Testis (tissue), 5 donors: ENCODE measurements at places on chromosomes 6 and 20. TPM values are rescaled to one million over a fixed set of nuclear protein-coding genes. Genes with fewer than 3 reads are reported as not detected.

DNA sequence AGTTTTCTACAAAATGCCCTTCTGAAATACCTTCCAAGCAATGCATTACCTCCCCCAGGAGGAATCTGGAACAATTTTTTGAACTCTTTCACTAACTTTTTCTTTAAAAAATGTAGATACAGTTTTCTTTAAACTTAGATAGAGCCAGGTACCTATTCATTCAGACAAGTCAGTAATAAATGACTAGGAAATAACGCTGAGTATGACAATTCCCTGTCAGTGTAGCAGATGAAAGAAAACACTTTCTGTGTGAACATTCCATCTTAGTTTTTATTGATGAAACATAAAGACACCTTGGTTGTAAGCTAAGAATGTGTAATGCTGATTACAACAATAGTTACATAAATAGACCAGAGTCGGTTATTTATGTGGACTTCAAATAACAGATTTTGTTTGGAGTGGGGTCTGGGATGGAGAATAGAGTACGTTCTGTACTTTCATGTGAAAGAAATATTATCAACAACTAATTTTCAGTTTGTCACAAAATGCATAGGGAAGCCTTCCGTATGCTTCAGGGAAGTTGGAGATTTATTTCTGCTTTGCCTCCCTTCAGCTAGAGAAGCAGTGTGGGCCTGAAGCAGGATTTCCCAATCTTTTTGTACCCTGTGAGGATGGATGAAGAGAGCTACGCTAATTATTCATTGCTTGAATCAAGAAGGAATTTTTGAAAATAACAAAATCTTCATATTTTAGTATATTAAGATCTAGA is 19.2 kb upstream of the QKI start:
- no peak for DNase-seq

DNA sequence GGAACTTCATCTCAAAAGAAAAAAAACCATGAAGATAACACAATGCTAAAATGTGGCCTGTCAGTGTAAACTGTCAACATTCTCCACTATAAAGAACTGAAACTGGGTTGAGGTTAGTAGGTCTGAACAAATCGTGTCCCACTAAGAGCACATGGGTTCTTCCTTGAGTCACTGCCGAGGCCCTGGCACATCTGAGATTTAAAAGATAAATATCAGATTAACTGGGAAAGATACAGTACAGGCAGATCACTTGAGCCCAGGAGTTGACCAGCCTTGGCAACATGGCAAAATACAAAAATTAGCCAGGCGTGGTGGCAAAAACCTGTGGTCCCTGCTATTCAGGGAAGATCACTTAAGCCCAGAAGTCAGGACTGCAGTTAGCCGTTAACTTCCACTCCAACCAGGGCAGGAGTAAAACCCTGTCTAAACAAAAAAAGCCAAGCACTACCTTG is 5.6 kb downstream of the EEF1A1 start:
- no peak for DNase-seq

DNA sequence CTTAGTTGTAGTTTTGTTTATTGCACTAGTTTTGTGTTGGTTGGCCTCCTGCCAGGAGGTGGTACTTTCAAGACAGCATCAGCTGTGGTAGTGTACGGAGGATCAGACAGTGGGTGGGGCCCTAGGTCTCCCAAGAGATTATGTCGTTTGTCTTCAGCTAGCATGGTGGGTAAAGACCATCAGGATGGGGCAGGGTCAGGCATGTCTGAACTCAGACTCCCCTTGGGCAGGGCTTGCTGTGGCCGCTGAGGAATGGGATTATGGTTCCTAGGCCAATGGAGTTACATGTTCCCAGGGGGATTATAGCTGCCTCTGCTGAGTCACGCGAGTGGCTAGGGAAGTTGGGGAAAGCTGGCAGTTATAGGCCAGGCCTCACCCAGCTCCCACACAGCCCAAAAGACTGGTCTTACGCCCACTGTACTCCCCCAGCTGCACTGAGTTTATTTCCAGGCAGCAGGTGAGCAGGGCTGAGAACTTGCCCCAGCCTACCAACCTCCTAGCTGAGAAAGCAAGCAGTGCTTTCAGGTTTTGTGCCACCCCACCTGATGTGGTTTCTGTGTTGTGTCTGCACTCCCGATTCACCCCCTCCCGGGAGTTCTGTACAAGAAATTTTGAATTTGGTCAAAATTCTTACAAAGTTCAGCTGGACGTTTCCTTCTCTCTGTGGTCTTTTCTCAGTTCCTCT is 24.7 kb downstream of the ZSCAN31 start:
- no peak for DNase-seq

GRCh38 chr6:169236988-169237387 is 16.7 kb downstream of the THBS2 start:
- no peak for DNase-seq

HCK gene
- 4.5 TPM for total RNA-seq

SLC22A2 gene
- total RNA-seq = 0.24 TPM

DNA sequence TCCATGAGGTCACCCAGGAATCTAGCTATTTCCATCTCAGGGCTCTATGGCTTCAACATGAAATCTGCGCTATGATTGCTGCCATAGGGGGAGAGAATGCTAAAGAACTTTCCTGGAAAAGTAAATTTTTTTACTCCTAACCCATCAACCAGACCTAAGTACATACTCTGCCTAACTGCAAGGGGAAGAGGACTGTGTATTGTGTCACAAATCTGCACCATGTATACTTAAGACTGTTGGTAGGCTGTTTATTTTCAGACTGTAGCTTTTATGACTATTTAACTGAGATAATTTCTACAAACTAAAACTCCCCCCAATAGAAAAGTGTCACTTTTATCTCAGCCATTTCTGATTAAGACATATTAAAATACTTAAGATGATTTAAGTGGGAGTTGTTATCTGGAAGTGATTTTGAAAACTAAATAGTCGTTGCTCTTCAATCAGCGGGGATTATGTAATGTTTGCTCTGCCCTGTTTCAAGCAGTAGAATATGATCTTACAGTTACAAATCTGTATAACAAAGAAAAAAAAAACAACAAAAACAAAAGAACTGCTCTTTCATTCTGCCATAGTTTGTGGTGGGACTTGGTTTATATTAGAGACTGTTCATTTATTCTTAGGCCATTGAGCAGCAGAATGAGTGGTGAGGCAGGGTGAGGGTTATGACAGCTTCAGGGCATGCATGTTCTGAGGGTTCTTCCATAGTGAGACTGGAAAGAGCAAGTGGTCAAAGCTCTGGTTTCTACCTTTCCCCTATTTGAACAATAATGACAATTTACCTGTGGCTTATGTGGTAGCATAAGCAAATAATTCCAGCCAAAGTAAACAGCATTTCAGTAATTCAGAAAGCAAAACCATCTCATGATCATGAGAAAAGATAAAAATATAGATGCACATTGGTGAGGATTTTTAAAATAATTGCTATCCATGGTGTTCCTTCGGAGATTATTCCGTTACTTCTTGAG is 126.3 kb upstream of the CEP162 start:
- no peak for DNase-seq

PI16 gene
- 9.8 TPM for total RNA-seq

DNA sequence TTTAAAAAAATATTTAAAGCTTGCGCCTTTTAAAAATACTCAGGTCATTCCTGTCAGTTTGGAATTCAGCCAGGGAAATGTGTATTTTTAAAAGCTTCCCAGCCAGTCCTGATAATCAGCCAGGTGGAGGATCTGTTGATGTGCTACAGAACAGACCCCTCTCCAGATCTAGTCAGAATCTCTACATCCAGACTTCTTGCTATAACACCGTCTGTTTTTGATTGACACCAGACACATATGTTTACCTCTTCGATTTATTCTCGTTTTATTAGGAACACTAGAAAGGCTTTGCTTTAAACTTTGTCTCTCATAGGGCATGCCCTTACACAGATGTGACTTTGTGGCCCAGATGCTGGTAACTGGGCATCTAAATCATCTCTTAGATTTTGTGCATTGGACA is 11.7 kb downstream of the PARD6B start:
- no peak for DNase-seq

MICAL1 gene
- total RNA-seq = 61.9 TPM

ACTL10 gene
- 26.6 TPM for total RNA-seq

GRCh38 chr6:20490591-20490990 is 43.7 kb upstream of the CDKAL1 start:
- no peak for DNase-seq

CFAP61 gene
- total RNA-seq = 21.4 TPM

NINL gene
- total RNA-seq = 33.4 TPM

MRPS10 gene
- total RNA-seq = 42.0 TPM

SUN5 gene
- total RNA-seq = 29.1 TPM

PRDM1 gene
- 4.1 TPM for total RNA-seq

FHL5 gene
- 23.3 TPM for total RNA-seq

GRCh38 chr20:33284284-33284683 is 1.3 kb downstream of the BPIFB1 start:
- no peak for DNase-seq

DNA sequence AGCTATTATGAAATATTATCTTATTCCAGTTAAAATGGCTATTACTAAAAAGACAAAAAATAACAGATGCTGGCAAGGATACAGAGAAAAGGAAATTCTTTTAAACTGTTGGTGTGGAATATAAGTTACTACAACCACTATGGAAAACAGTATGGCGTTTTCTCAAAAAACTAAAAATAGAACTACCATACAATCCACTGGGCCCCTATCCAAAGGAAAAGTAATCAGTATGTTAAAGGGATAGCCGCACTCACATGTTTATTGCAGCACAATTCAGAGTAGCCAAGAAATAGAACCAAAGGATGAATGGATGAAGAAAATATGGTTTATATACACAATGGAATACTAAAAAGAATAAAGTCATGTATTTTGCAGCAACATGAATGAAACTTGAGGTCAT is 303.8 kb upstream of the ECI2 start:
- no peak for DNase-seq

DNA sequence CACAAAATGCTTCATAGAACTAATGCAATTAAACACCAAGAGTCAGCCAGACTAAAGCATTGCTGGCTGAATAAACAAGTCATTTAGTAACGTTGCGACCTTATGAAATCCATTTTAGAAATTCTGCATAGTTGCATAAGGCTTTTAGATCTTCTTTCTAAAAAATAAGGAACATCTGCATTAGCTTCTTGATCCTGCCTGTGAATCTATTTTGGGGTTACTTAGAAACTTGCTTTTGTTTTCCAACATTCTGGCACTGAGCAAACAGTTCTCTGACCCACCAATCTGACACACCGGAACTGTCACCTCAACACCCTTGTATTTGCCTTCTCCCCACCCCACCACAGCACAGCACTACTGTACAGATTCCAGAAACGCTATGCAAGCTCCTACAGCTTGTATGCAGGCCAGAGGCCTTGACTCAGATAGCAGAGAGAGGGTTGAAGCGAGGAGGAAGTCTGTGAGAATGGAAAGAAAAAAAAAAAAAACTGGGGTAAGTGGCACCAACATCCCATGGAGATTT is 55.0 kb downstream of the KIF13A start:
- peak; percentile 23 for DNase-seq

PFDN6 gene
- 45.5 TPM for total RNA-seq

CLIC5 gene
- total RNA-seq = 2.7 TPM

GNAS-AS1 gene
- 4.4 TPM for total RNA-seq

OOEP gene
- 14.1 TPM for total RNA-seq

GRCh38 chr20:1802385-1803060 is 92.7 kb upstream of the SIRPA start:
- DNase-seq = peak; percentile 70

GRCh38 chr6:2820415-2820814 is 21.2 kb downstream of the SERPINB1 start:
- no peak for DNase-seq

- DNase-seq = no peak
Observed at GRCh38 chr6:85157311-85157710, 292.6 kb upstream of the NT5E start.

SRC gene
- 179 TPM for total RNA-seq

BEND6 gene
- total RNA-seq = 1.4 TPM

DNA sequence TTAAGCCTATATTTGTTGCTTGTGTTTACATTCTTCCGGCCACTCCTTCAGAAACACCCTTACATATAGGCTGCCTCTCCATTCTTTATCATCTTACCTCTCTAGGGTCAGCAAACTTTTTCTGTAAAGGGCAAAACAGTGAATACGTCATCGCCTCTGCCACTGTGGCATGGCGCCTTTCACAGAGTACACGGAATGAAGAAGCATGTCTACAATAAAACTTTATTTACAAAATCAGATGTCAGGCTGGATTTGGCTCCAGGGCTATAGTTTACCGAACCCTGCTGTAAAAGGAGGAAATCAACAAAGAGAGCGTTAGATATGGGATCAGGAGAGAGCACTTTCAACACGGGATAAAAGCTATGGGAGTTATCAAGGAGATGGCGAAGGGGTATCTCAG is 9.3 kb upstream of the NCR2 start:
- no peak for DNase-seq

GRCh38 chr20:9068841-9069663 is at the start of gene PLCB4:
Gene PLCB4, plus strand, starts transcription at chr20:9069087. Its CDS starts 238,728 bp downstream, at chr20:9307815.
- DNase-seq = peak; percentile 51

PGBD1 gene
- 6.1 TPM for total RNA-seq

DNA sequence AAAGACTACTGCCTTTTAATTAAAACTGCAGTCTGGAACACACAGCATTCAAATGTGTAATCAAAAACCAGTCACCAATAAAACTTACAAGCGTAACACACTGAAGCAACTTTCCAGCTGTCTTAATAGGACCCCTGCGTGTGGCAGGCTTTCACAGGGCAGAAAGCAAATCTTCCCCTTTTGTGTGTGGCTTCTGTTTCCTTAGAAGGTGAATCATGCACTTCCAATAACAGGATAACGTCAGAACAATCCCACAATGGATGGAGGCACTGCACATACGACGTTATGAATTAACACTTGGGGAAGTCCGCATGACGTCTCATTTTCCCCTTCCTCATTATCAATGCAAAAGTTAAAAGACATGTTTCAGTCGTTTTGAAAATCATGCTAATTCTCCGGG is 44.8 kb downstream of the INSM1 start:
- DNase-seq = no peak

DNA sequence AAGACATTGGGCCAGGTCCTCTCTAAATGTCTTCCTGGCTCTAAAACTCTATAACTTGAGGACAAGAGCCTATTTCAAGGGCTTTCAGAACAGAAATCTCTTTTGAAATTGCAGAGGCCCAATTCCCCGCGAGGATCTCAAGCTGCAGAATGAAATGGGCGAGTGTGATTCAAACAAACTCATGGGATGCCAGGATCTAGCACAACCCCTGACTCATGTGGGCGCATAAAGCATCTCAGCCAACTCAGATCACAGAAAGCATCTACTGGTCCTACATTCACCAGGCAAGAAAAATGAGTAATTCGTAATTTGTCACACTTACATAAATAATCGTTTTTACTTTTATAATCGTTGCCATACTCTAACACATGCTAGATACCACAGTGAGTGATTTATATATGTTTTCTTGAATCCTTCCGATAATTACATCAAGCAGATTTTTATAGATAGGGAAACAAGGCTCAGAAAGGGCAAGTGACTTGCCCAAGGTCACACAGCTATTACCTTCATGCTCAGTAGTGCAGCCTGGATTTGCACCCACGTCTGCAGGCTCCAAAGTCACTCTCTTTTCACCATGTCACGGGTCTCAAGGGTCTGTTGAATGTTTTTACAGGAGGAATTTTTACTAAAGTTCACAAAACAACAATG is 26.2 kb downstream of the FOXF2 start:
- DNase-seq = no peak

DNA sequence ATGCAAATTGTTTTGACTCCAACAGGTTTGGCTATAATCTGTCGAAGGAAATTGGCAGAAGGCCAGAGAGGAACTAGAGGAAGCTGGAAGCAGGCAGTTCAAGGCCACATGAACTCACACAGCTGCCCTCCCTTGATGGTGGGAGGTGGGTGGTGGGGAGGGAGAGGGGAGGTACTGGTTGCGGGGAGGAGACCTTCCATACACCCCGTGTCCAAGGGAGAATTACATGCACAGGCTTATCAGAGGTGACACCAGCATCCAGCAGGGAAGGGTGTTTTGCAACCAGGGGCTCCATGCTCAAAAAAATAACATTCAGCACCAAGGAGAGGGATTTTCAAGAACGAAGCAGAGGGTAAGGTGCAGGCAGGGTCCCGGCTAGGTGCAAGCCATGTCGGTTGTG is 9.1 kb downstream of the PRND start:
- DNase-seq = peak; percentile 47
